ENCODE measurements at places on chromosomes 2 and 18. TPM values are rescaled to one million over a fixed set of nuclear protein-coding genes. Genes with fewer than 3 reads are reported as not detected.

- DNase-seq = no peak
These were observed 47.6 kb upstream of the TTC39C start for GRCh38 chr18:23966909-23967308.

The ARHGAP28 gene
- total RNA-seq = 6.0 TPM

DNA sequence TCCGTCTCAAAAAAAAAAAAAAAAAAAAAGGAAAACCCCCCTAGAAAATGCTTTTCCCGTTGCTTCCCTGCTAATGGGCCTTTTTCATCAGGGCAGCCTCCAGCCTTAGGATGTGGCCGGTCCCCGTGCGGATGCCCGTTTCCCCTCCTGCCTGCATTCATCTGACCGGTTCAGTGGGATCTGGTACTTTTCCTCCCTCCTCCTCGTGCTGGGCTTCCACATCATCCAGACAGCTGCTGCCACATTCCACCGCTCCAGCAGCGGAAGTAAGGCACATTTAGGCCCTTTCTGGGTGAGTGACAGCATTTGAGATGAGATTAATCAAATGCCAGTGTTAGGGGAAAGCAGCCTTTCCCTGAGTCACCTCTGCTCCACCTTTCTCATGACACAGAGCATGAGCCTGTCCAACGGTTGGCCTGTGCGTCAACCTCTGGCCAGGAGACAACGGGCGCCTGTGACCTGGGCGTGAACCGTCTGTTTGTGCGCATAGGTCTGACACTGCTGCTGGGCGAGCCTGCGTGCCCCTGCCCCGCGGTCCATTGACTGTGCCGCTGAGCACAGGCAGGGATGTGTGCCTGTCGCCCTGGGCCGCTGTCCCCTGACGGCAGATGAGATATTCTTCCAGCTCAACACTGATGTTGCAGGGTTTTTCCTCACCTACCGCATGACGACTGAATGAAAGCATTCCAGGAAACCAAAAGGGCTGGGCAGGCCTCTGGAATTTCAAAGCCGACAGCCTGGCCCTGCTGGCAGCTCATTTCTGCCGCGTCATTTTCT lies 174.0 kb downstream of the TGIF1 start:
- DNase-seq = peak; percentile 98

DNA sequence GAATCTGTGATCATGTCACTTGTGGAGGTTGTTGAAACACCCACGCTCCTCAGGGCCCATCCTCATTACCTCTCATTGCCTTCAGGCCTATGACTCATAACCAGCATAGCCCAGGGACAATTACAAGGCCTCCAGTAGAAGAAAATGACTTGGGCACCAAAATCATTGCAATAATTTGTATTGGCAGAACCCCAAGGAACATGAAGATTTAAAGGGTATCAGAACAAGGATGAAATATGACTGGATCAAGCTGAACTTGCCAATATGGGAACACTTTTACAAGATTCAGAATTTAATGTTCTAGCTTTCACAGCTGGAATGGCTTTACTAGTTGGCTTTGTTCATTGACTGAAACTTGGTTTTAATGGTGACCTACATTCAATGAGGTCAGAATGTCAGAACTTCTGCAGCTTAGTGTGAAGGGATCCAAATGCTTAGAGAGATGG lies 156.4 kb downstream of the COPS8 start:
- DNase-seq = no peak

DNA sequence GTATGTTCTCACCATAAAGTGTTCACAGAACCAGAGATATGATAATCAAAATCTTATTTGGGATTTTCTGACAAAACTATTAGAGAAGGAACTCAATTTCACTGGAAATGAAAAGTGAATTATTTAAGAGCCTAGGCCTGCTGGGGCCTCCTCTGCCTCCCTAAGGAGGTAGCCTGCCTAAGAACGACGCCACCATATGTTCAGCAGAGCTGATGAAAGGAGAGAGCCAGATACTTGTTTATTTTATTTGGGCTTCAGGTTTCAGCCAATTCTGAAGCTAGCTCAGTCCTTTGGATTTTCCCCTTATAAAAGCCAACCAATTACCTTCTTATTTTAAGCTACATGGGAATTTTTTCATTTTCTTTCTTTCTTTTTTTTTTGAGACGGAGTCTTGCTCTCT lies 433.1 kb upstream of the MAP2 start:
- DNase-seq = no peak

The SCYGR4 gene
- total RNA-seq = not detected

GRCh38 chr2:66897691-66898150 lies 462.8 kb downstream of the MEIS1 start:
- DNase-seq = peak; percentile 53

- no peak for DNase-seq
These were observed 181.2 kb downstream of the DYSF start for GRCh38 chr2:71634567-71634966.

- peak; percentile 63 for DNase-seq
These were observed 152.8 kb downstream of the PID1 start for GRCh38 chr2:229118336-229118735.

- DNase-seq = no peak
These were observed 38.4 kb downstream of the LAMA1 start for GRCh38 chr18:7079231-7079630.

DNA sequence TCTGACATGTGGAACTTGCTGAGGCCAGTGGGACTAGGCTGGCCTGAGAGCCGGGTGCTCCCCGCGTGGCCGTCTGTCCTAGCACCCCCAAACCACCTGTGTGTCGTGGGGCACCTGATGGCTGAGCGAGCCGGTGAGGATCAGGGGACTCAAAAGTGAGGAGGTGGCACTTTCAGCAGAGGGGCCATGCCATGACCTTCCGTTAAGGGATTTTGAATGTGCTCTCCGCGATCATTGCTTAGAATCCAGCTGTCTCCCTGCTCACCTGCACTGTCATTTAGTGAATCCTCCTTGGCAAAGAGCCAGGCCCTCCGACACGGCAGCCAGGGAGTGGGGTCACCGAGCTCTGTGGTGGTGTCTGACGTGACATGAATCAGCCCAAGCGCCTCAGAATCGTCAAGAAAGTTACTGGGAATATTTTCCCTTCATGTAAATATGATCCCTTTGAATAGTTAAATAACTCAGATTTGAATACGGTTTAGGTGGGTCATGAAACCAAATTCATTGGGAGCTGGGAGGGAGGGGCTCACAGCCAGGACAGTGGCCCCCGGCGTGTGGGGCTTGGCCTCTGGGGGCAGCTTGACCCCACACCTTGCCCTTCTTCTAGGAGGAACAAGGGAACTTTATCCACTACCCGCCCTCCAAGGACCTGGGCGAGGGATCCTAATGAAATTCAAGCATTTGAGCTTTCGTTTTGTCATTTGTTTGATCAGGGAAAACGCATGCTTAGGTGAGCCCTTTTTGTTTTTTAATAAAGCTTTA lies 9.5 kb downstream of the NFATC1 start:
- no peak for DNase-seq

- DNase-seq = no peak
These were observed 802.6 kb upstream of the CHAC2 start for GRCh38 chr2:52964916-52965530.

DNA sequence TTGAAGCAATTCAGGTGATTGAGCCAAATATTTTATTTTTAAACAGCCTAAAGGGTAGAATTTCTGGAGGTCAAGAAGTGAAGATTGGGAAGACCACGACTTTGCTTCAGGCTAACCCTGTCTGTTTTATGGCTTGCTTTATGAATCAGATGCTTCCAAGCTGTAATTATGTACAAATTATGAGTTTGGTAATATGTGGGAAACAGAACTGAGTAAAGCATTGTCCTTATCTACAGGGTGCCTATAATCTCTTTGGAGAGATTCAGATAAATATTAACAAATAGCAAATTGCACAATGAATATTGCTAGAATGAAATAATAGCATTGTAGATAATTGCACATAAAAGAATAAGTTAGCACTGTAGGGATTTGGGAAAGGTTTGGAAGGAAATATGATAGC lies 539.4 kb upstream of the CDH2 start:
- peak; percentile 17 for DNase-seq

DNA sequence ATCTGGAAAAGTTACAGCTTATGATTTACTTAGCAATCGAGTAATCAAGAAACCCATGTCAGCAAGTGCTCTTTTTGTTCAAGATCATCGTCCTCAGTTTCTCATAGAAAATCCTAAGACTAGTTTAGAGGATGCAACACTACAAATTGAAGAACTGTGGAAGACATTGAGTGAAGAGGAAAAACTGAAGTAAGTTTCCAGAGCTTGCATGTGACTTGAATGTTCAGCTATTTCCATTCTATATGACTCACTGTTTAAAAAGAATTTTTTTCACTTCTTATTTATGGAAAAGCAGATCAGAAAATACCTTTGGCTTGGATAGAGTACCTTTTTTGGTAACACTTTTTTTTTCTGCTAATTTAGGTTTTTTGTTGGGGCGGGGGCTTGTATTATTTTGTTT lies 70.7 kb downstream of the PMS1 start:
- no peak for DNase-seq

- peak; percentile 89 for DNase-seq
These were observed 9.5 kb upstream of the ZNF396 start for GRCh38 chr18:35386600-35387100.

- DNase-seq = no peak
These were observed 98.1 kb upstream of the SH3BP4 start for GRCh38 chr2:234853729-234854128.

- no peak for DNase-seq
These were observed 24.2 kb downstream of the CNRIP1 start for GRCh38 chr2:68295516-68295915.

The VIL1 gene
- total RNA-seq = not detected

The IL1A gene
- total RNA-seq = 0.32 TPM

The CD8A gene
- not detected for total RNA-seq

GRCh38 chr18:7177116-7177744 lies 53.7 kb upstream of the LRRC30 start:
- DNase-seq = peak; percentile 78

GRCh38 chr2:44572196-44572900 lies 210.6 kb downstream of the CAMKMT start:
- no peak for DNase-seq

GRCh38 chr18:46222710-46223360 lies 118.7 kb downstream of the HAUS1 start:
- peak; percentile 74 for DNase-seq

The ALPP gene
- not detected for total RNA-seq

DNA sequence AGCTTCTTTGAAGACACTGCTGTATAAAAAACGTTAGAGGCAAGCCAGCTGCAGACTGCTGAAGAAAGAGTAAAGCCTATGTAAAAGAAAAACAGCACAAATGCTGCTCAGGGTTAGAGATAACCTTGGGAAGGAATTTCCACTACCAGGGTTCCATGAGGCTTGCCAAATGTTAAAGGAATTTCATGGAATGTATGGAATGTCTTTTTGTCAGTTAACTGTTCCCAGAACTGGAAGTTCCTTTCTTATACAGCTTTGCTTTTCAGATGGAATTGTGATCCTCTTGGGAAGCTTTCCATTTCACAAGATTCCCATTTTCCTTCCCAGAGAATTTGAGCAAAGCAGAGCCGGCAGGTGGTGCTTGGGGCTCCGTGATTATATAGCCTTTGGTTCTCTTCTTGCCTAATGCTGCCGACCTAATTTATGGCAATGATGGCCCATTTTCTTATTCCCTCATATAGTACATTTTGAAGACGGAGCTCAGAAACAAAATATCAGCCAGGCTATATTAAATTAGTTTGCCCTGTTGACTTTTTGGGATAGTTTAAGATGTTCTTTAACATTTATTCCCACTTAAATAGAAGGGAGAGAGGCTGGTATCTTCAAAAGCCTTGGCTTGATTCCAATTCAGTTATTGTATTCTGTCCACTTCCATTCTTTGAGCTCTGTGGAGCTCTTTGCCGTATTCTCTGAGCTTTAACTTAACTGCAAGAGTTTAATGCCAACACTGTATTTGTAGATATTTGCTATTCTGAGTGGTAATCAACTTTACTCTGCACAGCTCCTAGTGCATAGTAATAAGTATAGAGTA lies 162.3 kb downstream of the PHLPP1 start:
- peak; percentile 86 for DNase-seq

GRCh38 chr2:9800975-9801726 lies 42.1 kb upstream of the TAF1B start:
- DNase-seq = peak; percentile 35

DNA sequence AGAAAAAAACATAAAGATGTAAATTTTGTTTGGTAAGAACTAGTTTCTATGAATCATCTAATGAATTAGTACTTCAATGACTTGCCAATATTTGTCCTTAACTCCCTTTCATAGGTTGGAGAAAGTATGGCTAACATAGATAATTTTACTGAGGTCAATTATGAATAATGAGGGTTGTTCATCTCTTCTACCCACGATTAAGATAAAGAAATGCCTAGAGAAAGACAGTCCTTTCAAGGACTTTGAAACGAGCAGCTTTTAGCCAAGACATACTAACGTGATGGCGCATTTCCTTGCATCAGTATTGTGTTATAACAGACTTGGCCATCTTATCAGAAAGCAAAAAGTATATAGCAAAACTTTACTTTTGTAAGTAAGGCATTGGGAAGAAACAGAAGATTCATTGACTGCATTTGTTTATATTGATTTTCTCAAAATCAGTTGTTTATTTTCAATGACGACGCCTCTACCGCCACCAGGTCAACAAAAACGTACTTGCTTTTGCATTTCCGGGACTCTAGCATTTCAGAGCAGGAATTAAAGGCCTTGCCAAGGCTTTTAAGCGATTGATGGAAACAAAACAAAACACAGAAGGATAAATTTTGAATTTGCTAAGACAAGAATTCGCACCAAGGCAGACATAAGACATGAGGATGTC lies 961 bp downstream of the RBM43 start:
- DNase-seq = peak; percentile 73

DNA sequence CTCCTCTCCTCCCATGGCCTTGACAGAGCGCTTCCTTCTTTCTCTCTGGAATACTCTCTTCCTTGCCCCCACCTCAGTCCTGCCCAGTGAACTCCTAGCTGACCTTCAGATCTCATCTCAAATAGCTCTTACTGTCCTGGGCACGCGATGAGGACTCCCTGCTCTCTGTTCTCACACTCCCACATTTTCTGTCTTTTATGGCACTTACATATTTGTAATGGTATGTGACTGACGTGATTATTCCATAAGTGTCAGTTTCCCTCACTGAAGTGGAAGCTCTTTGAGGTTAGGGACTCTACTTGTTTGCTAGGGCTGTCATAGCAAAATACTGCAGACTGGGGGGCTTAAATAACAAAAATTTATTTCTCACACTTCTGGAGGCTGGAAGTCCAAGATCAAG lies 1.7 kb upstream of the DYSF start:
- peak; percentile 10 for DNase-seq

GRCh38 chr18:44818668-44819403 lies 138.1 kb downstream of the SETBP1 start:
- DNase-seq = no peak

Measured in fibroblast of villous mesenchyme (primary cell).